Activated CD8-positive, alpha-beta T cell treated with anti-CD3 and anti-CD28 coated beads, Interleukin-2, amount 10 ng/mL, durations not matched to agents 7 days and 5 days (primary cell): ENCODE measurements at places on chromosomes 2 and 18. TPM values are rescaled to one million over a fixed set of nuclear protein-coding genes. Genes with fewer than 3 reads are reported as not detected.

CENPA gene
- 55.2 TPM for total RNA-seq

DAW1 gene
- total RNA-seq, result not detected

NYAP2 gene
- not detected for total RNA-seq

EPAS1 gene
- total RNA-seq, result 16.2 TPM

CYRIA gene
- total RNA-seq, result 0.78 TPM

MAPK4 gene
- total RNA-seq, result not detected

ELOA2 gene
- not detected for total RNA-seq

GALNT13 gene
- total RNA-seq, result 0.55 TPM

C2orf72 gene
- 0.34 TPM for total RNA-seq

GRP gene
- total RNA-seq, result not detected

SLC5A7 gene
- not detected for total RNA-seq

IKZF2 gene
- total RNA-seq, result 30.8 TPM

TEKT4 gene
- total RNA-seq, result not detected

C1GALT1C1L gene
- total RNA-seq, result not detected

PDCD1 gene
- total RNA-seq, result 2.5 TPM

SKOR2 gene
- not detected for total RNA-seq

TMEM198 gene
- total RNA-seq, result 0.60 TPM

TTLL4 gene
- 27.7 TPM for total RNA-seq

CD28 gene
- total RNA-seq, result 25.6 TPM

DTNB gene
- total RNA-seq, result 29.2 TPM

SMYD1 gene
- not detected for total RNA-seq

TMEM37 gene
- total RNA-seq, result not detected

GALNT14 gene
- not detected for total RNA-seq

ARPC2 gene
- total RNA-seq, result 844 TPM

GGCX gene
- total RNA-seq, result 20.0 TPM
